ENCODE measurements at places on chromosomes 16 and 17. TPM values are rescaled to one million over a fixed set of nuclear protein-coding genes. Genes with fewer than 3 reads are reported as not detected.

CD300E gene
- total RNA-seq: under 0.01 TPM

MYH2 gene
- not detected for total RNA-seq

HOXB6 gene
- total RNA-seq: 0.59 TPM

ABCA8 gene
- total RNA-seq: 36.2 TPM

RAB37 gene
- total RNA-seq: under 0.01 TPM

C17orf78 gene
- total RNA-seq: not detected

LRRC37A3 gene
- 15.2 TPM for total RNA-seq

TNFRSF17 gene
- not detected for total RNA-seq

MEIOB gene
- total RNA-seq: not detected

YPEL2 gene
- total RNA-seq: 24.2 TPM

PLA2G10 gene
- total RNA-seq: not detected

SLC6A4 gene
- 0.36 TPM for total RNA-seq

GNGT2 gene
- total RNA-seq: not detected

NLRC3 gene
- total RNA-seq: under 0.01 TPM

NPIPB8 gene
- total RNA-seq: not detected

CBLN1 gene
- not detected for total RNA-seq

PROCA1 gene
- total RNA-seq: 0.88 TPM

CFAP97D1 gene
- not detected for total RNA-seq

OR4D1 gene
- total RNA-seq: not detected

LITAFD gene
- not detected for total RNA-seq

CDH5 gene
- total RNA-seq: 0.72 TPM

GJC1 gene
- total RNA-seq: 10.3 TPM

PRDM7 gene
- total RNA-seq: not detected

TMIGD1 gene
- total RNA-seq: not detected

WBP2 gene
- 38.3 TPM for total RNA-seq

ABCC3 gene
- 12.4 TPM for total RNA-seq

TBX21 gene
- not detected for total RNA-seq

TMC7 gene
- 1.1 TPM for total RNA-seq

STAT5A gene
- 35.5 TPM for total RNA-seq

CMTM1 gene
- total RNA-seq: 4.0 TPM

SHCBP1 gene
- total RNA-seq: 1.8 TPM

PIRT gene
- total RNA-seq: not detected

TAC4 gene
- not detected for total RNA-seq

SHBG gene
- 0.36 TPM for total RNA-seq

ADGRG3 gene
- total RNA-seq: not detected

PMFBP1 gene
- total RNA-seq: 0.59 TPM

PIPOX gene
- total RNA-seq: 1.8 TPM

ZG16 gene
- not detected for total RNA-seq

TMC8 gene
- not detected for total RNA-seq

NOD2 gene
- 0.29 TPM for total RNA-seq

TMEM235 gene
- total RNA-seq: not detected

KRTAP9-8 gene
- total RNA-seq: not detected

CA10 gene
- not detected for total RNA-seq

CTF1 gene
- total RNA-seq: 2.9 TPM

NUTF2 gene
- 203 TPM for total RNA-seq
